Activated T-helper 9 cell treated with anti-CD3 and anti-CD28 coated beads, Interleukin-2, amount 50 U/mL, for 16 hours (primary cell): ENCODE measurements at places on chromosomes 3 and 15.
A peak's percentile ranks its signal among the peaks of the same experiment; 100 is the strongest.

- DNase-seq = no peak
Observed at GRCh38 chr15:33425142-33425541, 114.4 kb downstream of the RYR3 start.

DNA sequence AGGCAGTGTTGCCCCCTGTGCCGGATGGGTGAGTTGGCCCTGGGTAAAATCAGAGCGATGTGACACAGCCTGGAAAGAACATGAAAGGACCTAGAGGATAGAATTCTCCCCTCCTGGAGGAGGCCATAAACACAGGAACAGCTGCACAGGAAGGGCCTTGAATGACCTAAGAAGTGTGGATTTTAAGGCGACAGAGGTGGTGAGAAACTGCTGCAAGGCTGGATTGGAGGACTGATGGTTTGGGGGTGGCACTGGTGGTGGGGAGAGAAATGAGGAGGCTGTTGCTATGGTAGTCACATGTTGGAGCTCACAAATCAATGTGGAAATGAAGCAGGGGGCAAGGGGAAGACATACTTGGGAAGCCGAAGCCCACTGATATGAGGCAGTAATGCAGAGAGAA is 13.8 kb downstream of the XIRP1 start:
- DNase-seq = no peak

DNA sequence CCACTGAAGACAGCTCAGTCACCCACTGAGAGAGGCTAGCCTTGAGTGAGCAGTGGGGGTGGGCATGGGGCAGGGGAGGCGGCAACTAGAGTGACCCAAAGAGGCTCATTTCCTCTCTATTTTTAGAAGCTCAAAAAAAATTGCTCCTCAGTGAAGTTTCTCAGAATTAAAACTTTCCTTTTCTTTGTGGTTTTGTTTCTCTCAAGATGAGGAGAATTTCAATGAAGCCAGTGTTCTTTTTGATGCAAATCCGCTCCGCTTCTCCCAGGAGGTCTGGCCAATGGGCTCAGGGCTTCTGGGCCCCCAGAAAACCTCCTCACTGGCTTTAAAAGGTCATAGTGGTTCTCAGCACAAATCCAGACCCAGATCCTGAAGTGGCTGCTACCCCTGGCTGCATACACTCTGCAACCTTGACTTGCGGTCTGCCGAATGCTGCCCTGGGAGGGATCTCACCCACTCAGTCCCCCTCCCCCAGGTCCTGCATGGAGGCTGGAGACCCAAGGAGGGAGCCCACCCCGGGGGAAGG is at the start of gene ACSBG1:
Gene ACSBG1, minus strand, starts transcription at position 51 of the 526 bp plus-strand sequence. CDS start 64 bp downstream, outside the sequence.
- no peak for DNase-seq

- DNase-seq = no peak
Observed at GRCh38 chr3:31448035-31448881, 84.5 kb upstream of the STT3B start.

- no peak for DNase-seq
Observed at GRCh38 chr3:66428733-66429132, 72.1 kb downstream of the LRIG1 start.

DNA sequence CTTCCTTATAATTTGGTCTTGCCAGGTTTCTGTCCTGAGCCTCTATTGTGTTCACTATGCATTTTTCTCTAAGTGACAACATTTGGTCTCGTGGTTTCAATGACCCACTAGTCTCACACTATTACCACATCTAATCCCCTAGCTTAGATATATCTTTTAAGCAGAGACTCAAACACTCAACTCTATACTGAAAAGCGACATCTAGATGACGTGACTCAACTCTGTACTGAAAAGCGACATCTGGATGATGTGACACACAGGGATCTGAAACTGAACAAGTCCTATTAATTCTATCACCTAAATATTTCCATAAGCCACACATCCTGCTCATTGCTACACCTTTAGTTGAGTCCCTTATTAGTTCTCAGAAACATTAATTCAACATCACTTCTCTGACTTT is 141.7 kb upstream of the MBNL1 start:
- no peak for DNase-seq

- DNase-seq = no peak
Observed at GRCh38 chr3:75171630-75172230, 492.4 kb upstream of the FRG2C start.

- no peak for DNase-seq
Observed at GRCh38 chr3:52406231-52406661, 38.7 kb downstream of the SEMA3G start.

DNA sequence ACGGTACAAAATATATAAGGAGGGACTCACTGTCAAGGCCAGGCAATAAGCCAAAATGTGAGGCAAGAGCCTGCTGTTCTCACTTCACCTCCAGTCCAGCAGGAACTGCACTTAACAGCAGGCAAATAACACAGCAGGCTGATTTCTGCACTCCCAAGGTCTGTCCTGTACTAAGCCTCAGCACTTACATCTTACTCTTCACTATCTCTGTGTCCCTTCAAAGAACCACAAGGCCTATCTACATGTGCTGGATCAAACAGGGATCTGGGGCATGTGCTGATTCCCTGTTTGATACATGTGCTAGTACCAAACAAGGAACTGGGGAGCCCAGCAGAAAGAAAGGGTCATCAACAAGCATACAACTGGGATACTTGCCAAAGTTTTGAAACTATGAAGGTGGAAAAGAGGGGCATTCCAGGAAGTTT is 22.2 kb downstream of the UACA start:
- DNase-seq = no peak

DNA sequence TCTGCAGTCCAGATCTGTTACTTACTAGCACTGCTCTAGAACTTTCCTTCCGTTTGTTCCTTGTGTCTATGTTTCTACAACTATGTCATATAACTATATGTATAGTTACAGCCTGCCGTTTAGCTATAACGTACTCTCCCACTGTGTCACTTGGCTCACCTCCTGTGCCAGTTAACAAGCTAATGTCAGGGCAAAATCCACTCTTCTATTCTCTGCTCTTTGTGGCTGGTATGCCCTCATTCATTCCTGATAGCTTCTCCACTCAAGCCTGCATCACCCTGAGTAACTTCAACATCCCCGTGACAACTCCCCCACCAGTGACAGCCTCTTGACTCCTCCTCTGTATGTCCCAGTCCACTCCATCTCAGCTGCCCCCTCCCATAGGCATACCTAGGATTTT is 229.2 kb downstream of the TJP1 start:
- no peak for DNase-seq

GRCh38 chr3:123766193-123767008 is 117.7 kb downstream of the MYLK start:
- DNase-seq = no peak

DNA sequence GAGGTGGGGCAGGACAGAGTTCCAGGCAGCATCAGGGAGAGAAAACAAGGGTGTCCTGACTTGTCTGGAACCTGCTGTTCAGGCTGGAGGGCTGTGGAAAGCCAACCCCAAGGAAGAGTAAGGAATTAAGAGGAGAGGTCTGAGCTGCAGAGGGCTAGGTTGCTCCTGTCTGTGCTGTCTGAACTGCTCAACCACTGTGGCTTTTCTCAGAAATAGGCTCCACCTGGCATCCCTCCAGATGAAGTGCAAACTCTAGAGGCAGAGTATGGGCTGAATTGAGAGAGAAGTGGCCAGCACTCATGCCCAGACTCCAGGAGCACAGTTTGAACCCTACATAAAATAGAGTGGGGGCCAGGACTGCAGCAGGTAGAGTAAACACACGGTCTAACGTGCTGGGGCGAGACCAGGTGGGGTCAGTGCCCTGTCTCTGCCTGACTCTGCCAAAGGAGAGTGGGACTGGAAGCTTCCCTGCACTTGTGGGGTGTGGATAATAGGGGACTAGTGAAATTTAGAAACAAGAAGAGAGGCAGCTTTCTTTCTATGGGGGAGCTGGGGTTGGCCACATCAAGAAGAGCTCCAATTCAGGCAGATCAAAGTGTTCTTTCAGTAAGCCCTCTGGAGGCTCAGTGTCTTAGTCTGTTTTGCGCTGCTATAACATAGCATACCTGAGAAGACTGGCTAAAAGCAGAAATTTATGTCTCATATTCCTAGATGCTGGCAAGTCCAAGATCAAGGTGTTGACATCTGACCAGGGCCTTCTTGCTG is 28.0 kb upstream of the MNS1 start:
- no peak for DNase-seq

GRCh38 chr15:43103907-43104306 is 1.9 kb downstream of the UBR1 start:
- no peak for DNase-seq

DNA sequence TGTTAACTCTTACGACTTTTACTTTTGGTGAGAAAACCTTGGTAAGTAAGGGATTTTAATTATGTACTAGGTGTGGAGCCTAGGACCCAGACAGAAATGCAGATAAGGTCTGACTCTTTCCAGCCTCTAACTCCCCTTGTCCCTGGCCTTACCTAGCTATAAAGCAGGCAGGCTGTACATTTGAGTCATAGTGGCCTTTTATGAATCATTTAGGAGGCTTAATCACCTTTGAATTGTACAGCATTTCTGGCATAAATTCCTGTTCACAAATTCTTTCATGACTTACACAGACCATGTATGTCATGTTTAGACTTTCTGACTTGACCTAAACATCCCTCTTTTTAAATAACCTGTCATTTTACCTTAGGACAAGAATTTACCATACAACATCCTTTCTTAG is 47.4 kb downstream of the CHCHD4 start:
- no peak for DNase-seq

DNA sequence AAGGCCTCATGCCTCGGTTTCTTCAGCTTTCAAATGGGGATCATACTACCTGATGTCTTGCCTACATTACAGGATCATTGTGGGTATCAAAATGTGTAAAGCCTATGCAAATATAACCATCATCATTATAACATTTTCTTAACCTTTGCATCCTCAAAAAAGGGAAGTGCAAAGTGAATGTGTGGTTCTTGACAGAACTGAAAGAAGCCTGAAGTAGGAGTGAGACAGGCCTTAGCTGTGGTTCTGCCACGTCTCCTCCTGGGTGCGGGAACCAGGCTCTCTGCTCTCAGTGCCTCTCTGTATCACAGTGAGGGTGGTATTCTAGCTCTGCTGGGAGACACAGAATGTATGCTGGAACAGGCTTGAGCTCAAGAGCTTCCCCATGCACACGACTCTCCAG is 316.9 kb upstream of the ICE2 start:
- no peak for DNase-seq

- DNase-seq = no peak
Observed at GRCh38 chr3:58366699-58367098, 34.0 kb downstream of the PXK start.

DNA sequence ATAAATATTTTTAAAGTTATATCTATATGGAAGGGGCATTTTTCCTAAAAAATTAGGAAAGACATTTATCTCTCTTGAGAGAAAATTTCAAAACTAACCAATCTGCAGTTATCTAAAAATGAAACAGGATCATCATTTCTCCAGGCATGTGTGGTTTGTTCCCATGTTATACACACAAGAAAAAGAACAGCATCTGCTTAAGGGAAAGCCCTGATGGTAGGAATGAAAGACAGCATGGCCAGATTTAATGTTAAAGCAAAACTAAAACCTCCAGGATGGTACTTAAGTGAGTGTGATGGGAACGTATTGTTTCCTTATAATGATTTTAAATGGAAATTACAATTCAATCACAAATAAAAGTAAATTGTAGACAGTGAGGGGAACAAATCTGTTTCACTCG is 46.2 kb upstream of the GYG1 start:
- DNase-seq = no peak

GRCh38 chr3:43866529-43867353 is 176.0 kb downstream of the ABHD5 start:
- no peak for DNase-seq

- no peak for DNase-seq
Observed at GRCh38 chr3:123718108-123718507, 133.3 kb upstream of the HACD2 start.

GRCh38 chr3:197491923-197492664 is 63.7 kb downstream of the BDH1 start:
- no peak for DNase-seq

DNA sequence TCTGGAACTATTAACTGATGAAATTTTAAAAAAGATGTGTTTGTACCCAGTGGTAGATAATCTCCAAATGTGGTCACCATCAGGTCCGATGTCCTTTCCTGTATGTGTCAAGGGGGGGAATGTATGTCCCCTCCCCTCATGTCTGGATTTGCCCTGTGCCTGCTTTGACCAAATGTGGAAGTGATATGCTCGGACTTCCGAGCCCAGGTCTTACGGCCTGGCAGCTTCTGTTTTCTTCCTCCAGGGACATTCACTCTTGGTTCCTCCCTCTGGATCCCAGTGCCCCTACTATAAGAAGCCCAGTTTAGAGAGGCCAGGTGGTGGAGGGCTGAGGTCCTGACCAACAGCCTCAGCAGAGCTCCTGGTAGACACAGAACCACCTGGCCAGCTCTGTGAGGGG is 75.5 kb downstream of the CCR1 start:
- no peak for DNase-seq

DNA sequence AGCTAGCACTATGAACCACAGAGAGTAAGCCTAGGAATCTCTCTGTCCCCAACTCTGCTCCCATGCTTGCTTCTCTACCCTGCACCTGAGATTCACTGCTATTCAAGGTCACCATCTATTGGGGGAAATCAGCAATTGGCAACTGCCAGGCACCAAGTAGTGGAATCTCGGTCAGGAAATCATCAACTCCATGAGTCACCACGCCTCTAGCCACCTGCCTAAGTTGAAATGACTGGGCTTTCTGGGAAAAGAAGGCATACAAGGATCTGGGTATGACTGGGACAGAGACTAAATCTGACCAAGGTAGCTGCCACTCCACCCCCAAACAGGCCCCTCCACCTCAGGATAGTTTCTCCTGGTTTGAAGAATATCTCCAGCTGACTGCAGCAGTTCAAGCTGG is 464.1 kb upstream of the CBLB start:
- DNase-seq = peak; percentile 32

DNA sequence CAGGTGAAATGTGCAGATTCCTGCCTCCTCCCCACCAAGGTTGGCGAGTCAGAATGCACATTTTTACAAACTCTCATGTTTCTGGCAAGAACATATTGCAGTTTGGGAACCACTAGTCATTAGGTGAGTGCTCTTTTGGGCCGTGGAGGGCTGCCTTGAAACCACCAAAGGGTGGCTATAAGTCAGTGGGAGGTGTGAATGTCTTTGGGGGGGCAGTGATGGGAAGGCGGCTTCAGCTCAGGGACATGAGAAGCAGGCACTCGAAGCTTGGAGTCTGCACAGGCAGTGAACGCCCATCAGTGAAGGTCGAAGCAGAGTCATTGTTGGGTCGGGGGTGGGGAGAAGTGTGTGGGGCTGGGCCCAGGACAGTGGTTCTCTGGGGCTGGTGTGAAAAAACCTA is 1.1 kb downstream of the NOX5 start:
- no peak for DNase-seq

- DNase-seq = no peak
Observed at GRCh38 chr15:45799508-45799907, 164.7 kb downstream of the SQOR start.
